ENCODE measurements at places on chromosomes 1 and 21.

DNA sequence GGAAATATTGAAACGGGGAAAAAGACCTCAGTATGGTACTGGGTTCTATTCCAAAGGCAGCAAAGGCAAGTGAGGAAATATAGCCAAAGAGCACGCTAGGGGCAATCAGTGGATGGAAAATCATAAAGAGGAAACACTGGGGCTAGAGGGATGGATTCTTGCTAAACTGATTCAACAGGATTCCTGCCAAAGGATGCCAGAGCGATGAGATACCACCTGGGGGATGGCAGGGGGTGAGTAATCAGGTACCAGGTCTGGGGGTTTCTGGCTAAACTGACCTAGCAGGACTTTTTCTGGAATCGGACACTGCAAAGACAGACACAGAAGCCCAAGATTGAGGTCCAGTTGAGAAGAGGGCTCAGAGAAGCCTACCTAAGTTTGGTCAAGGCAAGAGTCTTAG lies 6.7 kb downstream of the CHI3L2 start:
- DNase-seq: no peak

DNA sequence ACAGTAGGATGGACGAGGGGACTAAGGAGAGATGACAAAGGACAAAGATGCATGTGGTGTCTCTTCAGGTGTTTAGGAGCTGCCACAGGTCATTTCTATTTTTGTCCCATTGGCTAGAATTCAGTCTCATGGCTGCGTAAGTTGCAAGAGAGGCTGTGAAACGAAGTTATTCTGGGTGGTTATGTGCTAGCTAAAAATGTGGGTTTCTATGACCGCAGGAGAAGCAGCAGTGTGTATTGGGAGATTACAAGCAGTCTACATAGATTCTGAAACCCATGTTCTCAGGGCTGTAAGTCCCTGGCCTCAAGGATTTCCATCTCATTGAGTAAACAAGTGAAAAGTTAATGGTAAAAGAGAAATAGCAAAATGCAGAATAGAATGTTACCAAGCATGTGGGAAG lies 110.7 kb downstream of the SPATA46 start:
- no peak for DNase-seq

DNA sequence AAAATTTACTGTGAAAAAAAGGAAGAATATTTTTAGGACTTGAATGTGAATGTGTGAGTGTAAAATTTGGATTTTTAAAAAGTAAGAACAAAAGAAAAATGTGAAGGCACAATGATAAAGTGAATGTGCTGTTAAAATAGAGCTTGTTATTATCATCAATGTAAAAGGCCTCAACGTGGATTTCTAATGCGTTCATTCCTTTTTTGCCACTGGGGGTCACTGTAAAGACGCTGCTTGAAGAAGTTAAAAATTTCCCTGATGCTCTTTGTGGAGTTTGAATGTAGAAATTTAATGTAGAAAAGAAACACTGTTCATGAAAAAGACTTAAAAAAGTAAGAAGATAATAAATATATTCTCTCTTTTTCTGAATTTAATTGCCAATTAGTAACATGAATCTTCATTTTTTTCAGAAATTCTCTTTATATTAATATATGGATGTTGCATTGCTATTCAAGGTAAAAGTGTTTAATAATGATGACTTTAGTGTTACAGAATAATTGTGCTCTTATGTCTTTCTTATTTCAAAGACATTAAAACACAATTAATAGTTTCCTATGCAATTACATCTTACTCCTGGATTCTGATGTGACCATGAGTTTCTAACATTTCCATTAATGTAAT lies 161.5 kb downstream of the DNM3 start:
- no peak for DNase-seq

GRCh38 chr21:45575993-45576837 lies 34.0 kb upstream of the SLC19A1 start:
- DNase-seq: no peak

DNA sequence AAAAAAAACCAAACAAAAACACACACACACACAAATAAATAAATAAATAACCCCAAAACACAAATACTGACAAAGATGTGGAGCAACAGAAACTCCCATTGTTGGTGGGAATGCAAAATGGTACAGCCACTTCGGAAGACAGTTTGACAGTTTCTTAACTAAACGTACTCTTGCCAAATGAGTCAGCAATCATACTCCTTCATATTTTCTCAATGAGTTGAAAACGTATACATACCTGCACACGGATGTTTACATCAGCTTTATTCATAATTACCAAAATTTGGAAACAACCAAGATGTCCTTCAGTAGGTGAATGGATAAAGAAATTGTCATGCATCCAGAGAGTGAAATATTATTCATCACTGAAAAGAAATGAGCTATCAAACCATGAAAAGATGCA lies 23.5 kb downstream of the ASAP3 start:
- no peak for DNase-seq

DNA sequence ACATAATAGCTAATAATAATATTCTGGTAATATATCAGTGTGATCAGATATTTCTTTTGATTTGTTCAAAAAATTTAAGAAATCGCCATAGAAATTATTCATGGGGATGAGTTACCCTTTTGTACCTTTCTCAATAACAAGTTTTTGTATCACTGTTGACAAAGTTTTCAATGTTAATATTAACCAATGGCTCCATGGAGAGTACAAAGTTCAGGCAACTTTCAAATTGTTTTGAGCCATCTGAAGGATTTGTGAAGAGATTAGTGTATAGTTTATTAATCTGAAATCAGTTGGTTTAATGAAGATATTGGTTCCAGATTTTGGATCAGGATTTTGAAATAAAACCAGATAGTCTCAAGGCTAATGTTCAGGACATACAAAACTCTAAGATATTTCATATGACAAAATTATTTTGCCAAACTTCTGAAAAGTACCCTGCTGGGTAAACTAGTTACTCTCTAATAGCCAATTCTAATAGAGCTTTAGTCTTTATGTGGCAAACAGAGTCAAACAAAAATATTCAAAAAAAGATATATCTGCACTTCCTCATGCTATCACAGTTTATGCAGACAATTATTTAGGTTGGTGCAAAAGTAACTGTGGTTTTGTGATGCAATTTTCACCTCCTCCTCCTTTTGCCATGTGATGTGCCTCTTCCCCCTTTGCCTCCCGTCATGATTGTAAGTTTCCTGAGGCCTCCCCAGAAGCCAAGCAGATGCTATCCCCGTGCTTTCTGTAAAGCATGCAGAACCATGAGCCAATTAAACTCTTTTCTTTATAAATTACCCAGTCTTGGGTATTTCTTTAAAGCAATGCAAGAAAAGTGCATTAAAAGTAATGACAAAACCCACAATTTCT lies 1105.0 kb downstream of the PLA2G4A start:
- DNase-seq: no peak

DNA sequence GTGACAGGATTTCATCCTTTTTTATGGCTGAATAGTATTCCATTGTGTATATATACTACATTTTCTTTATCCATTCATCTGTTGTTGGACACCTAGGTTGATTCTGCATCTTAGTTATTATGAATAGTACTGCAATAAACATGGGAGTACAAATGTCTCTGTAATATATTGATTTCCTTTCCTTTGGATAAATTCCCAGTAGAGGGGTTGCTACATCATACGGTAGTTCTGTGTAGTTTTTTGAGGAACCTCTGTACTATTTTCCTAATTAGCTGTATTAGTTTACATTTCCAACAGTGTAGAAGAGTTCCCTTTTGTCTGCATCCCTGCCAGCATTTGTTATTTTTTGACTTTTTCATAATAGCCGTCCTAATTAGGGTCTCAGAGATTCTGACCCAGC lies 201.3 kb downstream of the GIPC2 start:
- no peak for DNase-seq

- DNase-seq: no peak
These were observed 29.7 kb downstream of the PADI2 start for GRCh38 chr1:17089506-17089905.

DNA sequence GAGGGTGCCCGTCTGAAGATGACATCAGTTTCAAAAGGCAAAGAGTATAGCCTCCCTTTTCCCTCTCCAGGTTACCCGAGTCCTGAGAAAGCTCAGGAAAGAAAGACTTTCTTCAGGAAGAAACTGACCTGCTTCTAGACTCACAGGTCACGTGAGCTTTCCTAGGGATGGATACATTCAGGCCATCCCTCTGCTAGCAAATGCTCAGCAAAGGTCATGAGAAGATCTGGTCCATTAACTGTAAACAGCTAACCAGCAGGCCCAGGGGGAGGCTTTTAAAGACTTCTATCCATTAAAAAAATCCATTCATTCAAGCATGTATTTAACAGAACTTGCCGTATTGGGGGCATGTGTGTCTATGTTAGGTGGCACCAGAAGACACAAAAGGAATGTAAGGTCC lies 605.5 kb downstream of the KIF26B start:
- no peak for DNase-seq

DNA sequence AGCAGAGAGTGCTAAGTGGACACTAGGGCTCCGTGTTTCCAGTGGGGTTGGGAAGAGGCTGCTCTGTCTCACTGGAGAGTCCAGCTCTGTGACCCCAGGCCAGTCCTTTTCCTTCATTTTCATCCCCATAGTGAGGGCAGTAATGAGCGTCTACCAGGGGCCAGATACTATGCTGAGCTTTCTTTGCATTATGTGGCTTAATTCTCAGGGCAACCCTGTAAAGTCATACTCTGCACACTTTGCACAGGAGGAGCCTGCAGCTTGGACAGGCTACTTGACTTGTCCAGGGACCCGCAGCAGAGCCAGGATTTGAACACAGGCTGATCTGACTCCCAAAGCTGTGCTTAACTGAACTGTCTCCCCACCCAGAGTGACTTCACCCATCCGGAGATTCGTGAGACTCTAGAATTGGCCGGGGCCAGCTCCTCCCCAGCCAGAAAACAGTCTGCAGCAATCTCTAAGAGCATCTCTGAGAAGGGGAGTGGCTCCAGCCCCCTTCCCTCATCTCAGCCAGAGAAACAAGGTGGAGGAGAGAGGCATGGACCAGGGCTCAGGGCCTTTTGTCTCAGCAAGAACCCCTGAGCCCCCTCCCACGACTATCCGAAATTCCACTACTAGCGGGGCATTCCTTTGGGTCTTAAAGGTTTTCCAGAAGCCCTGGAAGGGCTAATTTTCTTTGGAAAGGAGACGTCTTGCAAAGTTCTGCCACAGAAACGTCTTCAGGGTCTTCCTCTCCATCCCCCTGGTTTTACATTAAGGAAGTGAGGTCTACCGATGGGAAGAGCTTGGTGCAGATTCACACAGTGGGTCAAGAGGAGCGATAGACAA lies 866 bp upstream of the FNDC5 start:
- no peak for DNase-seq

GRCh38 chr1:176118985-176119384 lies 88.1 kb downstream of the COP1 start:
- no peak for DNase-seq

DNA sequence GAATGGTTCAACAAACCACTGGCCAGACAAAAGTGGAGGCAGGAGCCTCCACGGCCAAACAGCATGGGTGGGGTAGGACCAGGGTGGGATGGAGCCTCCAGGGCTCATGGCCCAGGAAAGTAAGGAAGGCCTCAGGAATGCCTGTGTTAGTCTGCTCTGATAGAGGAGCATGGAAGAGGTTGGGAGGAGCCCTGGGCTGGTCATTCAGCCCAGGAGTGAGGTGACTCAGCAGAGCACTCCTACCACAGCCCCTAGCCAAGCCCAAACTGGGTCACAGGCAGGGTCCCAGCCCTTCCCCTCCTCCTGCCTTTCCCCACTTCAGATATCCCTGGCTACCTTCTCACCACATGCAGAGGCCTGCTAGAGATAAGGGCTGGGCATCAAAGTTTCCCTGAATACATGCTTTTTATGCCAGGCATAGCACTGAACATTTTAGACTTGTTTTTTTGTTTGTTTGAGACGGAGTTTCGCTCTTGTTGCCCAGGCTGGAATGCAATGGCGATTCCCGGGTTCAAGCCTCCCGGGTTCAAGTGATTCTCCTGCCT lies 3.1 kb upstream of the SHISA4 start:
- no peak for DNase-seq

GRCh38 chr21:15066123-15066575 lies 1.3 kb upstream of the NRIP1 start:
- no peak for DNase-seq

All from SW 1271 (cell line).